ENCODE measurements at places on chromosomes 5 and 9. TPM values are rescaled to one million over a fixed set of nuclear protein-coding genes. Genes with fewer than 3 reads are reported as not detected.

The EIF4E1B gene
- total RNA-seq, result not detected

The GMCL2 gene
- not detected for total RNA-seq

The MARVELD2 gene
- total RNA-seq, result 2.0 TPM

The TLE1 gene
- total RNA-seq, result 96.4 TPM

The PCDHGC4 gene
- 0.79 TPM for total RNA-seq

The PKN3 gene
- total RNA-seq, result 8.1 TPM

The N4BP3 gene
- total RNA-seq, result 23.8 TPM

The PPP3R2 gene
- total RNA-seq, result not detected

The OR1Q1 gene
- not detected for total RNA-seq

The WNT8A gene
- not detected for total RNA-seq

The BTF3 gene
- 250 TPM for total RNA-seq

The NUDCD2 gene
- total RNA-seq, result 4.2 TPM

The TNIP1 gene
- 60.8 TPM for total RNA-seq

The MAMDC2 gene
- 2.6 TPM for total RNA-seq

The ASPN gene
- total RNA-seq, result not detected

The ISOC1 gene
- 8.1 TPM for total RNA-seq

DNA sequence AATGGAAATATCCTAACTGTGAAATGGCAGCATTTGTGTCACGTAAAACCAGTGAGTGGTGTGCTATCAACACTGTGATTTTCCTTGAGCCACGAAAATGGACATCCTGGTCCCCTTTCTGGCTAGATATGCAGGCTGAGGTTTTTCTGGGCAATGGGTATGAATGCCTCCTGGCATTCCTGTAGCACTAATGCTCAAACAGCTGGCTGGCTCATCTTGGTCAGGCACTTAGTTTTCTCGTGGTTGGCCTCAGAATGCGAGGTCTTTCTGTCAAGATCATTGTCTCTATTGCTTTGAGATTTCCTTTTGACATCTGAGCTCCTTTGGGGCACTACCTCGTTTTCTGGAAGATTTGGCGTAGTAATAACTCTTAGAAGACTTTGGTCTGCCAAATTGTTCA lies 15.6 kb downstream of the SLC1A3 start:
- no peak for DNase-seq

GRCh38 chr5:129077433-129078075 lies 17.0 kb upstream of the ISOC1 start:
- DNase-seq, result no peak

DNA sequence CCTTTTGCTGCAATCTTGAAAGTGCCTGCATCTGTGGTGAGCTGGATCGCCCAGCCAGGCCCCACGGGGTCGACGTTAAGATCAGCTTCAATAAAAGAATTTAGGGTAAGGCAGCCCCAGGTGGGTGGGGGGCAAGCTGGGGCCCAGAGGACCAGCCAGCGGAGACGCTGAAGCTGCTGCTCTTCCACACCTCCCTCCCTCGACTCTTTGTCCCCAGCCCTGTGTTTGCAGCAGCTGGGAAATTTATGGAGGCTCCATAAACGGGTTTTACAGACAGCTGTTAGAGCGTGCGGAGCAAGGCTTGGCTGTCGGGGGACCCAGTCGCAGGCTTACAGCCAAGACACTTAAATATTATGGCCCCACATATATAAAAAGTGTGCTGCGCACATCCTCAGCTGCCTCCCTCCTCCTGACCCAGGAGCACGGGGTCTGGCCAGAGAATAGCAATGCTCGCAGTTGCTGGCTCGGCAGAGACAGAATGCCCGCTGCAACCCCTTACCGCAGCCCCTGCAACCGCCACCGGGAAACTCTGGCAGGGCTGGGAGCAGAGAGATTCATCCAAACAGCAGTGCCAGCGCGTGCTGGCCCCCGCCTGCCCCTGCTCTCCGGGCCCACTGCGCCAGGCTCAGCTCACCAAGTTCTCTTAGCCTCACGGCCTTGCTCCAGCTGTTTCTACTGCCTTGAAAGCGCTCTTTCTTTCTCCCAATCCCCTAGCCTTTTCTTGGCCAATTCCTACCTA lies 28.4 kb upstream of the MVB12B start:
- DNase-seq, result no peak

GRCh38 chr9:136326061-136326760 lies 1.1 kb upstream of the GPSM1 start:
- DNase-seq, result peak; percentile 29

- DNase-seq, result no peak
These were observed 182.7 kb downstream of the PAPPA start for GRCh38 chr9:116336133-116336862.

- peak; percentile 22 for DNase-seq
These were observed 37.6 kb upstream of the SLCO6A1 start for GRCh38 chr5:102536323-102536928.

DNA sequence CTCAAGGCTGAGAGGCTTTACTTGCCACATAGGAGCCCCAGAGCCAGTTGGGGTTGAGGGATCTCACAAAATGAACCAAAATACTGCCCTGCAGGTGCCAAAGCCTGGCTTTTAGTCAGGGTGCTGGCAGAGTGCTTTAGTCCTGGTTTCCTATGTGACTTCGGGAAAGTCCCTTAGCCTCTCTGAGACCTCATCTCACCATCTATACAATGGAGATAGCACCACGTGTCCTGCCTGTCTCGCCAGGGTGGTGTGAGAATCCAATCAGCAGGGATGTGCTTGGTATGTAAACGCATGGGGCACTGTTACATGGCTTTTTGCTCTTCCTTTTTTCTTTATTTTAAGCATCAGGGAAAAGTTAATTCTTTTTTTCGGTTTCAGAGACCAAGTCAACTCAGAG lies 68.3 kb downstream of the SHB start:
- DNase-seq, result no peak

DNA sequence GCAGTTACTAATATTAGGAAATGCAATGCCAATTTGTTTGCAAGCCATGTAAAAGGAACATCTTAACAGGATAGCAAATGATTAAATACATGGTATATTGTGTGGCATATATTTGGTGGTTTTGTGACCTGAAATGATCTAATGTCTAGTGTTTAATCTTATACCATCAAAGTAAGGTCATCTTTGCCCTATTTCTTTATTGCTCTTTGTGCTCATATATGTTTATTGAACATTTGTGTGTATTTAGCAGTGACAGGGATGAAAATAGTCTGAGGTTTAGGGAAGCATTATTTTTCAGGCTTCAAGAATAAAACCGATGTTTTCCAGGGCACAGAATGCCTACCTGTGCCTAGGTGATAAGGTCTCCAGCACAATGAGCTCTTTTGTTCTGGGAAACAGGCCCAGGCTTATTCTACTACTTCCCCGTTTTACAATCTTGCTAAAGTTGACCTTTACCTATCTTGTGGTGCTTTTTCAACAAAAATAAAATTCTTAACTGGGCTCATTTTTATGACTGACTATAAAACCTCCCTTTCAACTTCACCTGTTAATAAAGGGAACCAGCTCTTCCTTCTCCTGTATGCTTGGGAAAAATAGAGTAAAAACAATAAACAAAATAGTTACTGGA lies 105.6 kb upstream of the ANKH start:
- no peak for DNase-seq

GRCh38 chr9:104779334-104779733 lies 15.4 kb downstream of the NIPSNAP3B start:
- DNase-seq, result no peak

DNA sequence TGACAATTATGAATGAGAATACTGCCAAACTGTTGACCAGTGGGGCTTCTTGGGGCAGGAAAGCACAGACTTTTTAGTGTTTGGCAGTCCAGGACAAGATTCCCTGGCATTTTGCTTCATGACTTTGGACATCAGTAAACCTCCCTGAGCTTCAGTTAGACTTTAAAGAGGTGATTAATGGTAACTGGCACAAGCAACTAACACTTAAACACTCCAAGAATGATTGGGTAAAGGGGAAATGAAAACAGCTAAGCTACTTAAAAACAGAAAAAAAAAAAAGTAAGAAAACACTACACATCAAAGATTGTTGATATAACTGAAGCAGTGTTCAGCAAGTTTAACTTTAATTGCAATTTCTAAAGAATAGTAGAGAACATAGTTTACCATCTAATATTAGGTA lies 13.4 kb downstream of the PAIP1 start:
- no peak for DNase-seq

- no peak for DNase-seq
These were observed 197.2 kb downstream of the PARP8 start for GRCh38 chr5:50863534-50864170.

DNA sequence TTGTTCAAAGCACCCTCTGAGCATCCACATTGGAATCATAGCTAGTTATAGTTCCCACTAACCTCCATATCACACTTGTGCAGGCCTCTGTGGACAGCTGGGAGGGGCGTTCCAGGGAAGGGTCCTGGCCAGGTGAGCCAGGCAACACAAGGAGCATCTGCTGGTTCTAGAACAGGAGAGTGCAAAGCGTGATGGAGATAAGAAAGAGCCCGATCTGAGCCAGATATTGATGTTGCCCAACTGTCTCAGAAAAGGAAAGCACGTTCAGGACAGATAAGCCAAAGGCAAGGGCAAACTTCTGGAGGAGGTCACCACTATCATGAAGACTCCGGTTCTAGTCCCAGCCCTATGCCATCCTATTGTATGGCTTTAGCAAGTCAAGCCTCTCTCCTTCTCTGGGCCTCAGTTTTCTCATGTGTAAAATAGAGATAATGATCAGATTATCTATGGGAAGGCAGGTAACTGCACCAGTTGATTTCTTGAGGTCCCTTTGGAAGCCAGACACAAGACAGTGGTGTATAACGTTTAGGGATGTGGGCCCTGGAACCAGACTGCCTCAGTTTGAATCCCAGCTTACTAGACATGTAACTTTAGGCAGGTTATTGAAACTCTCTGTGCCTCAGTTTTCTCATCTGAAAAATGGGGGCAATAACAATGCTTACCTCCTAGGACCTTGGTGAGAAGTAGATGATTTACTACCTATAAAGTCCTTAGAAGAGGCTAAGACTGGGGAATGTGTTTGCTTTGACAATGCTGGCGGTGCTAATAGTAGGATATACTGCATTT lies 19.8 kb downstream of the GABBR2 start:
- no peak for DNase-seq

GRCh38 chr5:169914766-169915165 lies 65.5 kb downstream of the INSYN2B start:
- DNase-seq, result peak; percentile 69

DNA sequence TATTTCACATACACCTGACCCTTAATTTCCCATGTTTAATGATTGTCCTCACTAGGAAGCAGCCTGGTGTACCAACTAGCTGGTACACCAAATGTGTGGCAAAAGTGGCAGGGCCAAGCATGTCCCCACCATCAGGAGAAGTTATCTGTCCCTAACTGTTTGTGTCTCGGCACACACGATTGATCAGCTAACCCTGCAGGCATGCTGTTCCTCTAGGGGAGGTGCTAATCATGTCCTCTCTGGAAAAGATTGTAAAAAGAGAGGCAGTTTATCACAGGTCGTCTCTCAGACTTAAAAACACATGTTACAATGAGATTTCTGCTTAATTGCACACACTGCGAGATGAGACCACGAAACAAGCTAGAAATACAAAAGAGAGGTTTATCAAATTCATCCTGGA lies 342.7 kb downstream of the DIRAS2 start:
- DNase-seq, result no peak

DNA sequence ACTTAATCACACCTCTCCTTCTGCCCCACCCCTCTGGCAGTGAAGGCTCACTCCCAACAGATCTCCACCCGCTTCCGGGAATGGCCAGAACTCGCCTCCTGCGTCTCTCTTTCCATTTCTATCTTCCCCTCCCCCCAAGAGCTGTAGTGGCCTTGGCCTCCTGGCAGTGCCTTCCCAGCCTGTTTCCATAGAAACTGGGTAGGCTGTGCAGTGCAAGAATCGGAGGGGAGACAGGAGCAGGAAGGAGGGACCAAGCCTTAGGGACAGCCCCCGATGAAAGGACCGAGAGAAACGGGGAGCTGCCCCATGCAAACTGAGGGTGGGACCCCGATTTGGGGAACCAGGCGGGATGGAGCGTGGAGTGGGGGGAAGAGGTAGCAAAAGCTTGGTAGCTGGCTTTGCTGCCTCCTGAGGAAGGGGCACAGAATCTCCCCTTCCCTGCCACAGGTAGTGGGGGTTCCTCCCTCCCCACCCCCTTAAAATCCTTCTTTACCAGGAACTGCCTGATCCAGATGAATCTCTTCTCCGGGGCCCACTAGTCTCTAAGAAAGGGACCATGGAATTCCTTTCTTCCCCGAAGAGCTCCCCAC lies 4.5 kb upstream of the PCDH1 start:
- no peak for DNase-seq

DNA sequence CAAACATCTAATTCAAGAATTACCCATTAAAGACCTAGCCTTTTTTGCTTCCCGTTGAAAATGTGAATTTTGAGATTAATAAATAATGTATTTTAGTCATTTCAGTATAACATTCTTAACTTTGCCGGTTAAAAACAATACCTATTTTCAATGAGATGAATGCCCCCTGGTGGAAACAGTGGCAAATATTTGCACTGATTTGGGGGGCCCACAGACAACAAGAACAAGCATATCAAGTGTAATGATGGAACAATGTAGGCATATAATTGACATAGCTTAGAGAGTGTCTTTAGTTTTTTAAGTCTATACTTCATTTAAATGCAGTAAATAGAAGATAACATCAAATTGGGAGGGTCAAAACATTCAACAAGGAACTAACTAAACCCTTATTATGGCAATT lies 111.9 kb downstream of the NTRK2 start:
- DNase-seq, result no peak
